ENCODE measurements at places on chromosomes 11 and 22.

DNA sequence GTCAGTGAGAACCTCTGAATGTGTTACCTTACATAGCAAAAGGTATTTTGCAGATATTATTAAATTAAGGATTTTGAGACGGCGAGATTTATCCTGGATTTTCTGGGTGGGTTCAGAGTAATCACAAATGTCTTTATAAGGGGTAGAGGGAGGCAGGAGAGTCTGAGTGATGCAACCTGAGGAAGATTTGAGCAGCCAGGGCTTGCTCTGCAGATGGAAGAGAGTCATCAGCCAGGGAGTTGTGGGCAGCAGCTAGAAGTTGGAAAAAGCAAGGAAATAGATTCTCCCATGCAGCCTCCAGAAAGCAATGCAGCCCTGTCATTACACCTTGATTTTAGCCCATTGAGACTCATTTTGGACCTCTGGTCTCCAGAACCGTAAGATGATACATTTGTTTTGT, 4.1 kb upstream of the WDR74 start:
- DNase-seq = no peak

- DNase-seq = no peak
Measured at GRCh38 chr11:63833048-63833447, 5.9 kb upstream of the MARK2 start.

DNA sequence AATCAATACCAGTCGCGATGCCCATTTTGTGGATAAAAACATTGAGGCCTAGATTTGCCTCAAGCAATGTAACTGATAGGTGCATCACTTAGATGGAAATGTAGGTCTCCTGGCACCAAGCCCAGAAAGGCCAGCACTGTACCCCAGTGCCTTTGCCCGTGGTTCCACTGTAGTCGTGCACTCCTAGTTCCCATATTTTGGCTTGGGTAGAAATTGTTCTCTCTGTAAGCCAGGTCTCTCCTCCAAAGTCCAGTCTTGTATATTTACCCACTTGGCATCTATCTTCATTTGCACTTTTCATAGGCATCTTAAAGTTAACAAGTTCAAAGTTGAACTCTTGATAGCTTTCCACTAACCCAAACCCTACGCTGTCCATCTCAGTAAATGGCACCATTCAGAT, 41.6 kb upstream of the DMC1 start:
- no peak for DNase-seq

GRCh38 chr11:121123496-121124069, 22.5 kb downstream of the TECTA start:
- no peak for DNase-seq
